ENCODE measurements at places on chromosomes 1 and 21.

- no peak for DNase-seq
These were observed 574.9 kb downstream of the PTPRU start for GRCh38 chr1:29811247-29811646.

- no peak for DNase-seq
These were observed 21.4 kb downstream of the OPRD1 start for GRCh38 chr1:28833381-28833780.

GRCh38 chr1:10663678-10664035 lies 132.8 kb downstream of the CASZ1 start:
- DNase-seq = no peak

GRCh38 chr1:234250747-234251146 lies 122.5 kb upstream of the COA6 start:
- no peak for DNase-seq

DNA sequence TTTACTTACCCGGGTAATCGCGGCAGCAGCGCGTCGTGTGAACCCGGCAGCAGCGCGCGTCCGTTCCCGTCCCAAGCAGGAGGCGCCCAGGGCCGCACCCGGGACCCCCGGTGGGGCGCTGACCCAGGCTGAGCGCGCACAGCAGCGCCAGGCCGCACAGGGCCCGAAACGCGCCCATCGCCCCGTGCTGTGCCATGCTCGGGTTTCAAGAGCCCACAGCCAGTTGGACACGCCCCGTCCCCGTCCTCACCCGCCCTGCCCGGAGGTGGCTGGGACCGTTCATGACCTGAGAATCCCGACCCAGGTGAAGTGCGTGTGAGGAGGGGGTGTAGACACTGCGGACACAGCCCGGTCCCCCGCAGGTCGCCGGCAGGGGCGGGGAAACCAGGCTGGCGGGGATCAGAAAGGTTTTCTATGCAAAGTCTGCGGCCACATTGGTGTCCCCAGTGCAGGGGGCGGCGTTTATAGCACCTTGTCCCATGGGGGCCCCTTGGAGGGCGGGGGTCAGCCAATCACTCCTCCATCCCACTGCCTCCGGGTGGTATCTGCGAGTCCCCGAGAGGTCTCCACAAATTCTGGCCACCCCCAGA lies at the start of gene TNFRSF18:
Gene TNFRSF18, minus strand, starts transcription at position 217 of the 590 bp plus-strand sequence. Its CDS starts 21 bp downstream, at position 196.
- DNase-seq = no peak

DNA sequence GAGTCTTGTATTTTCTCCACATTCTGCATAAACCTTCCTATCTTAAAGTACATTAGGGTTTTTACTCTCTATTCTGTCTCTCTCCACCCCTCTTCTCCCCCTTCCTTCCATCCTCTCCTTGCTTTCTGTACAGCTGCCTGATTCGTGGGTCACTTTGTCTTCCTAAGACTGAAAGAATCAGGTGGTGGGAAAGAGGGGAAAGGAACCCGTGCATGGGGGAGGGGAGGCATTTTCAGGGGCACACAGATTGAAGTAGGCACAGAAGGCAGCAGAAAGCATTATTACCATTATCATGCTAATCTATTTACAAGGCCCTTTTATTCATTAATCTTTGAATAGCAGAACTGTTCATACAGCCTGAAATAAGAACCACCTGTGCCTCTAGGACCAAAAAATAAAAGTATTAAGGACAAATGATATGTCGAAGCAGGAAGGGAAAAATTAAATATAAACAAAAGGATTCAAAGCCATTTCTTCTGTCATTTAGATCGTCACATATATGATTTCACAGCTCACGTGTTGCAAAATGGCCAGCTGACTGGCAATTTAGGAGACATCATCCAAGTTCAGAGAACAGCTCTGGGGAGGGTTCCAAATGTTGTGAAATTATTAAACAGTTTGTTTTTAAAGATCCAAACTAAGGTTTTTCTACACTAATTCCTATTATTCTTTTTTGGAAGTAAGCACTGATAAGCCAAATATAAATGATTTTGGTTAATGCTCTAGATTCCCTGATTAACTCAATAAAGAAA lies 154.6 kb downstream of the PBX1 start:
- DNase-seq = peak; percentile 19

DNA sequence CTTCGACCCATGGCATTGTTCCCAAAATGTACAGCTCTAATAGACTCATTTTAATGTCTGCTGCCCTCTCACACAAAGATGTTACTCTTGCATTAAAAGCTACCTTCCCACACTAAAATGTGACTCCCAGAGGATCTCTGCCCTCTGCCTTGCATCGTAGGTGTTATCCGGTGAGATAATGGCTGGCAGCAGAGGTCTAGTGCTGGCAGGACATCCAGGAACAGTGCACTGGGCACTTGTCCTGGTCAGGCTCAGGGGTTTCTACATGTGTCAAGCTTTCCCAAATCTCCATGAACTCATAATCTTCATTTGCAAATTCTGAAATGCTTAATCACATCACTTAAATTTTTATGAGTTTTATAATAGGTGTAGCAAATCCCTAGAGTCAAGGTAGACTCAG lies 310.6 kb downstream of the LRRIQ3 start:
- DNase-seq = no peak

- no peak for DNase-seq
These were observed 2.4 kb downstream of the DNAJC6 start for GRCh38 chr1:65311760-65312159.

- no peak for DNase-seq
These were observed 1.8 kb downstream of the ACTA1 start for GRCh38 chr1:229432116-229432461.

- DNase-seq = no peak
These were observed 108.2 kb downstream of the GALNT2 start for GRCh38 chr1:230175163-230175747.

DNA sequence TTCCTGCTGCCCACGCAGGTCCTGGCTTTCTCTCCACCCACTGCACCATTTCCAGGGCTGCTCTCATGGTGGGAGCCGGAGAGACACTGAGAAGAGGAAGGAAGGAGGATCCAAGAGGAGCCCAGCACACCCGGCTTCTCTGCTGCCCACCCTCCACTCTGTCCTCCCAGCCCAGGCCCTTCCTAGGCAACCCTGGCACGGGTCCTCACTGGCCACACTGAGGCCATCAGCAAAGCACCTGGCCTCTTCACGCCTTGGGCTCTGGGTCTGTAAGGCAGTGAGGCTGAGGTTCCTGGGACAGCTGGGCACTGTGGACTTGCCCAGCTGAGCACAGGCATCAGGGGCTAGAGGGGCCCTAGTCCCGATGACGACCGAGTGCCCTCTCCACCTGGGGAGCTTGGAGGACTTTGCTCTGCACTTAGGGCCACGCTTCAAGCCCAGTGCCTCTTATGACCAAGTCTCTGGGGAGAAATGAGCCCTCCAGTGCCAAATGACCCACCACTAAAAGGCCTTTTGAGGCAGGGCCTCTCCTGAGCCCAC lies 43.1 kb downstream of the PDE9A start:
- DNase-seq = no peak

GRCh38 chr1:241215203-241215602 lies 141.8 kb downstream of the RGS7 start:
- no peak for DNase-seq

- no peak for DNase-seq
These were observed 186.9 kb upstream of the ADGRL4 start for GRCh38 chr1:79193211-79194079.

- DNase-seq = no peak
These were observed 2.3 kb upstream of the LYPLAL1 start for GRCh38 chr1:219171192-219171935.

GRCh38 chr1:36481091-36481490 lies 1.6 kb downstream of the CSF3R start:
- DNase-seq = no peak

DNA sequence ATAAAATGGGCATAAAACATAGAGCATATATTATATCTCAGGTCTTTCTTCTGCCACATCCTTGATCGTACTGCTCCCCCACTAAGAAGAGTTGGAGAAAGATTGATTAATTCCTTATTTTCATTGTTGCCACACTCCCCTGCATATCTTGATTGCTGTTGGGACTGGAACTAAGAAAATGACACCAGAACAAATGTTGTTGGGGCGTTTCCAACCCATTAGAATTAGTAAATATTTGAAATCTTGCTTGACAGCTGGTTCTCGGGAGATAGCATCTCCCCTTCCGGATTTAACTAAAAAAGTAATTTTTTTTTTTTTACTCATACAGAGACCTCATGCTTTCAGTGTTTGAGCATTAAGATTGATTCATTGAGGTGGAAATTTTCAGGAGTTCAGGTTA lies 493.0 kb upstream of the PLXNA2 start:
- no peak for DNase-seq

- no peak for DNase-seq
These were observed 7.4 kb downstream of the ACTRT2 start for GRCh38 chr1:3028531-3029282.

- no peak for DNase-seq
These were observed 12.0 kb upstream of the SLAMF1 start for GRCh38 chr1:160658814-160659193.

GRCh38 chr1:3133686-3134085 lies 64.7 kb downstream of the PRDM16 start:
- DNase-seq = no peak

DNA sequence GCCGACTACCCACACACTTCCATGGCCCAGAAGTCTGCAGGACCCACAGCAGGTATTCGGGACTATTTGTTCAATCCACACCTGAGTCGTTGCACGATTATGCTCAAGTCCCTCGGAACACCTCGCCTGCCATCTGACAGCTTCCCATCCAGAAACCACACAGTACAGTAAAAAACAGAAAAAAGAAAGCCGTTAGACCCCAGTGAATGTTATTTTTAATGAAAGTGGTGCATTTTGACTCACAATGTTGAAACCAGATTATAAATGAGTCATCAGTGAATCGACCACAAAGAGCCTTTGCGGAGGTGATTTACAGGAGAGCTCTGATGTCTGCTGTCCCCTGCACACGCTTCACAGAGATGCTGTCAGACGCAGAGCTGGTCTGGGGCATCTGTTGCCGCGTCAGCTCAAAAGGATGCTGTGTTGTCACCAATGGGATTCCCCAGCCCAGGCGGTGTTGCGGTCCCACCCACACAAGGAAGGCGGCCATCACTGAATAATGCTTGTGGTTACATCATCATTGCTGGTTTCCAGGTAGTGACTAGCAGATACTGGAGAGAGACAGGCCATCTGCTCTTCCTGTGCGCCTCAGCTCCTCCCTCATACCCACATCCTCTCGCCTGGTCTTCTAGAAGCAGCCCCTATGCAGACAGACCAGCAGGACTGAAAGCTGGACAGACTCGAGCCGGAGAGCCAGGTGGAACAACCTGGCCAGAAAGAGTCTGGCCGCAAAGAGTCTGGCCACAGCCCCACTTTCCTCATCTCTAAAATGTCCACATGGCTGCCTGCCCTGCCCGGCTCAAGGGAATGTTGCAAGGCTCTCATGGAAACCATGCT lies 116.8 kb downstream of the TOMM20 start:
- DNase-seq = peak; percentile 96

- no peak for DNase-seq
These were observed 163.7 kb upstream of the EDN2 start for GRCh38 chr1:41648230-41648629.

DNA sequence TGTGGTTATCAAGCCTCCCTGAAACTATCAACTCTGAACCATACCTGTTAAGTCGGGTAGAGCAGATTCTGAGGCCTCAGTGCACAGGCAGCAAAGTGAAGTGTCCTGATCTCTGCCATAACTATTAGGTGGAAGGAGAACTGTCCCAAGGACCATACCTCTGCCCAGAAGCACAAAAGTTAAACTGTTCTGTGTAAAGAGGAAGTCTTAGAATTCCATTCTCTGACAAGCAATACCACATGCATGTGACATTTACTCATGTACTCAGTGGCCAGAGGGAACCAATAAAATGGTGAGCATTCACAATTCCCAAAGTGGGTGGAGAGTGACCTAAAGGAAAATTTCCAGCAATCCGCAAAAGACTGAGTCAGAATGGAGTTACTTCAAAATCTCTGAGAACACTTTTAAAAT lies 61.0 kb downstream of the TOR3A start:
- DNase-seq = peak; percentile 97
